ENCODE measurements at places on chromosomes 3 and 15. TPM values are rescaled to one million over a fixed set of nuclear protein-coding genes. Genes with fewer than 3 reads are reported as not detected.

DNA sequence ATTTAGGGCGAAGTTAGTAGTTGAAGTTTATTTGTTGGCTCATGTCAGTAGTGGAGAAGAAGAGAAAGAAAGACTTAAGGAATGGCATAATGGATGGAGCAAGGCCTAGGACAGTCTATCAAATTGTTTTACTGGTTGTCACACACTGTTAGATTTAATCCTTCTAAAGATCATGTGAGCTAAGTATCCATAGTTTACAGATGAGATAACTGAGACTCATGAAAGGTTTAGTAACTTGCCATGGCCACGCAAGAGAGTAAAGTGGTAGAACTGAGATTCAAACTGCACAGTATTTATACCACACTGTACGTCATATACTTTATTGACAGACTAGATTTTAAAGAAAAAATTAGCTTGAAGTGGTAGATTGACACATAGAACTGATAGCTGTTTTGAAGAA lies 11.4 kb downstream of the SPRED1 start:
- no peak for DNase-seq

DNA sequence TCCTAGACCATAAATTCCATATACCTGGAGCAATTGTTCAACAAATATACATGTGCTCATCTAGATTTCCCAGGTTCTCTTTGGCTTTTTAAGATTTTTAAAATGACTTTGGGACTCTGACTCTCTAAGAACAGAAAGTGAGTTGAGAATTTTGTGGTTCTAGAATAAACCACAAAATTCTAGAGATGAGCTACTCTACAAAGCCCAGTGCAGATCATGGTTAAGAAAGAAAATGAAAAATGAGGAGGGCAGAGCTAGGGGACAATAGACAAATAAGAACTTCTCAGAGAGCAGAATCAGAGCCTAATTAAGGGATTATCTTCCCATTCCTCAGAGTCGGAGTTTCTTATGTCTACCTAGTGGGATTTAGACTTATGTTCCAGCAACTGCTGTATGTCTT lies 694.7 kb downstream of the ZNF385D start:
- no peak for DNase-seq

- DNase-seq: no peak
Measured at GRCh38 chr15:60969658-60970057, 259.4 kb downstream of the RORA start.

- peak; percentile 78 for DNase-seq
Measured at GRCh38 chr15:69468241-69469121, 15.9 kb downstream of the RPLP1 start.

DNA sequence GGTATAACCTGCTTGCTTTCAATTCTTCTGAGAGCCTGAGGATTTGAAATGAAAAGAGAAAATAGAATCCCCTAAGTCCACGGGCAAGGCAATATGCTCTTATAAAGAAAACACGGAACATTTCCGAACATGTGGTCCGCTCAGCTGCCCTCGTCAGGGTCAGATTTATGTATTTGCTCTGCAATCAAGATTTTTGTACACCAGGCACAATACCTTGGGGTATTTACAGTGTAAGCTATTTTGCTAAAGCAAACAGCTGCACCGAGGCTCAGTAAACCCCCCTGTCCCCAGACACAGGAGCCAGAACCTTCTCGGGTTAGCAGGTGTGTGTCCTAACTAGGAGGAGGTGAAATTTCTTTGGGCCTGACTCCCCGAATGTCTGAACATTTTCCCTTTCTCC lies 155.8 kb upstream of the LRIG1 start:
- no peak for DNase-seq

GRCh38 chr3:153422314-153422713 lies 260.3 kb downstream of the RAP2B start:
- no peak for DNase-seq

- peak; percentile 91 for DNase-seq
Measured at GRCh38 chr15:73982222-73982962, 9.7 kb downstream of the STOML1 start.

DNA sequence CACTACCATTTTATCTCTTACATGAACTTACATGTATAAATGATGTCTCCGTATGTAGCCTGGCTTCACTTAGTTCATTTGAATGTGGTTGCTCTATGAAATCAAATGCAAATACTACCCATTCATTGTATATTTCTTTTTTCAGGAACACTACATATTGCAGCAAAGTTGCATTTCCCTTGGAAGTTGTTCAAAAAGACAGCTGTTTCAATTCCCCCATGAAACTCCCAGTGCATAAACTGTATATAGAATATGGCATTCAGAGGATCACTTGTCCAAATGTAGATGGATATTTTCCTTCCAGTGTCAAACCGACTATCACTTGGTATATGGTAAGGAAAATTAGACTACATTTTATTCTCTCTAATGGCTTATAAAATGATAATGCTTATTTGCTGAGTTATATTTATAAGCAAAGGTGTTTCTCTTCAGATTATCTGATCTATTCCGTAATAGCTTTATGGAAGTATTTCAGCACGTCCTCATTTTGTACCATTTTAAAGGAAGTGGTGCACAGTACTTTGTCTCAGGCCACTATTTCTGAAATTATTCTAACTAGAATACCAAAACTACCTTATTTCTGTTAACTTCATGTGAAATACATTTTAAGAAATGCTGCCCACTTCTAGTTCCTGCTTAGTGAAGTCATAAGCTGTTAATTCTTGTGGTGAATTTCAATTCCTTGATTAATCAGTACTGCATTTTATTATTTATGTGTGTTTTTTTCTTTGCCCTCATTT lies 95.1 kb downstream of the IL1RAP start:
- DNase-seq: no peak

DNA sequence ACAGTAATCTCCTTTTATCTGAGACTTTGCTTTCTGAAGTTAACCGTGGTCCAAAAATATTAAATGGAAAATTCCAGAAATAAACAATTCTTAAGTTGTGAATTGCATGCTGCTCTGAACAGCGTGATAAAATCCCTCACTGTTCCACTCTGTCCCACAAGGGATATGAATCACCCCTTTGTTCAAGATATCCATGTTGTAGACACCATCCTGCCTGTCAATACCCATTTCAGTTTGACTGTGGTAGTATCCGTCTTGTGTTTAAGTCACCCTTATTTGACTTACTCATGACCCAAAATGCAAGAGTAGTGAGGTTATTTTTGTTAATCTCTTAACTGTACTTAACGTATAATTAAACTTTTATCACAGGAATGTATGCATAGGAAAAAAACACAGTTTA lies 435.0 kb downstream of the SHQ1 start:
- DNase-seq: no peak

DNA sequence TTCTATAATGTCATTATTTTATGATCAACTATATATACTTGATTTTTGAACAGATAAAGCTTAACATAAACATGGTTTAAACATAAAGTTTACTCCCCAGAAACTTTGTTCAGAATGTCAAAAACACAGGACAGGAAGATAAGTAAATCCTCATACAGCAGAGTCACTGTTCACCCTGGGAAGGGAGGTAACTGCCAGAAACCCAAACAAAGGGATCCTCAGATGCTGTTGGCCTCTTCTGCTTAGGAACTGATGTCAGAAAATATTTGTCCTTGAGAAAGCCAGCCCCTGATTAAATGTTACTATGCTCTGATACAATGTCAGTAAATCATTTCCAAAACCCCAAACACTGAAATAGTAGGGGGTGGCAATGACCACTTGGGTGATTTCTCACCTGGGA lies 185.3 kb downstream of the TJP1 start:
- no peak for DNase-seq

DNA sequence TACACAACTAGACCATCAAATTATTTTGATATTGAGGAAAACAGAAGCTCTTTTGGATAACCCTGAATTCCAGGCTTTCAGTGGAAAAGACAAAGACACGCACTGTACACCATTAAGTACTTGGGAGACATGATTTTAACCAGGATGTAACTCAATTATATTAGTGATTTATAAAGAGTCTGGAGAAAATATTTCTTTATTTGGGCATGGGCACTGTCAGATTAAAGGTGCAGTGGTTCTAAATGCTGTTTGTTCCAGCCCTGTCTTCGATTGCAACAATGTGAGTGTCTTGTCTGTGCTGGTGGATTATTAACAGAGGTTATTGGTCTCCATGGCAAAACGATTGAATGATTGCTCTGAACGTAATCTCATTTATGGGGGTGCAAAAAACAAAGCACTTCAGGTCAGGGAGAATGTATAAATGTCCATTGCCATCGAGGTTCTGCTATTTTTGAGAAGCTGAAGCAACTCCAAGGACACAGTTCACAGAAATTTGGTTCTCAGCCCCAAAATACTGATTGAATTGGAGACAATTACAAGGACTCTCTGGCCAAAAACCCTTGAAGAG lies at the start of gene TM4SF4:
Gene TM4SF4, plus strand, starts transcription at position 448 of the 568 bp plus-strand sequence. CDS start 181 bp downstream, outside the sequence.
- DNase-seq: no peak

DNA sequence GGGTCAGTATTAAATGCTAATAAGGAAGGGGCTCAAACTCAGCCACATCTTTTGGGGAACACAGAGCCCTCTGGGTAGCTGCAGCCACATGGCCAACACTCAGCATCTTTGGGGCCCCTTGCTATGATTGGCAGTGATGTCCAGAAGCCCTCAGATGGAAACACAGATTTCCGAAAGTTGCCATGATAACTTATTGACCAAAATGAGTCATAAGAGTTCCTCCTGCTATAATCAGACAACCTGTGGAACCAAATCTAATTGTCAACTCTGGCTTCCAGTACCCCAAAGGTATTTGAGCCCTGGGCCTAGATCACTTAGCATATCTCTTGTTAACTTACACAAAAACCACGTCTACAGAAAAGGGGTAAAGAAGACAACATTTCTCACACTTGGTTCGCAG lies 392.2 kb downstream of the KCNH8 start:
- no peak for DNase-seq

GRCh38 chr3:94627689-94628088 lies 564.8 kb downstream of the NSUN3 start:
- DNase-seq: no peak

DNA sequence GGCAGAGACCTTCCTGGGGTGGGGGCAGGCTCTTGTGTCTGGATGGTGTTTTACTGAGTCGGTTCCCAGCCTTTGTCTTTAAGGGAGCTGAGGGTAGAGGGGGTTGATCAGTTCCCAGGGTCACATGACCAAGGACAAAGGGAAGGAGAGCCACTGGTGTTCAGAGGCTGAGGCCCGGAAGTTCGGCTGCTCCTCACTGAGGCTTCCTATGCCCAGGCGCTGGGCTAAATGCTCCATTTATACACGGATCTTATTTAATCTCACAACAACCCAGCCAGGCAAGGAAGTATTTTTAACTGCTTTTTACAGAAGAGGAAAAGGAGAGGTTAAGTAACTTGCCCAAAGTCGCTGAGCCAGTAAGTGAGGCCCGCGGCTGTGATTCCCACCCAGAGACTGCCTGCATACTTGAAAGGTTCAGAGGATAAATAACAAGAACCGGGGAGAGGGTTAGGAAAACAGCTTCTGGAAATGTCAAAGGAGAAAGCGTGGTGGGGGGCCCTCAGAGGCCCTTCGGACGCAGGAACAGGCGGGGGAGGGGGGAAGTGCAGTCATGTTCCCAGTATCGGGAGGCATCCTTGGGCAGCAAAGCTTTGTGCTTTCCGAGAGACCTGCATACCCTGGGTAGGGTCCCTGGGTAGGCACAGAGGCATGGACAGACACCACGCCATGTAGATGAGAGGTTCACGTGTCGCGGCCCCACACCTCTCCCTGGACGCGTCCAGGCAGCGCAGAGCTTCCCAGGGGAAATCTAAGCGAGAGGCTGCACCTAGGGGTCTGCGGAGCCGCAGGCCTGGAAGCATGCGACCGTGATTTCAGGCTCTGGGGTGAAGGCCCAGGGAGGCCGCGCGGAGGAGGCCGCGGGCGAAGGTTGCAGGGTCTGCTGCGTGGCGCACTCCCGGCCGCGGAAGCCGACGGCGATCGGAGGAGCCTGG lies 21.3 kb downstream of the EPHB3 start:
- no peak for DNase-seq

DNA sequence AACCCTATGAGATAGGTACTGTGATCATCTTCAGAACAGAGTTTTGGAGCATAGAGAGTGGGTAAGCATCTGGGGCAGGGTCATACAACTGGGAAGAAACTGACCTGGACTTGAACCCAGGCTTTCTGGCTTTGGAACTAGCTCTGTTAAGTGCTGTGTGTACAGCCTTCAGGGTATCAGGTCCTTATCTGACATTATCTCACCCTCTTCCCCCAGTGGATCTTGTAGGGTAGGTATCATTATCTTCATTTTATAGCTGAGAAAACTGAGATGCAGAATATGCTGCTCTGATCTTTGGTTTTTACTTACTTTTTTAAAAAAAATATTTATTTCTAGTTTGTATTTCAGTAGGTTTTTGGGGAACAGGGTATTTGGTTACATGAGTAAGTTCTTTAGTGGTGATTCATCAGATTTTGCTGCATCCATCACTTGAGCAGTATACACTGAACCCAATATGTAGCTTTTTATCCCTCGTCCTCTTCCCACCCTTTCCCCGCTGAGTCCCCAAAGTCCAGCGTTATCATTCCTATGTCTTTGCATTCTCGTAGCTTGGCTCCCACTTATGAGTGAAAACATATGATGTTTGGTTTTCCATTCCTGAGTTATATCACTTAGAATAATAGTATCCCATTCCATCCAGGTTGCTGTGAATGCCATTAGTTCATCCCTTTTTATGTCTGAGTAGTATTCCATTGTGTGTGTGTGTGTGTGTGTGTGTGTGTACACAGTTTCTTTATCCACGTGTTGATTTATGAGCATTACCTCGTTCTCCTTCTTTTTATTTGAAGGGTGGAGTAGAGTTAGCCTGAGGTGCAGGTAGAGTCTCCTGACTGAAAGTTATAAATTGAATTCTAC lies 271.2 kb downstream of the PTPRG start:
- DNase-seq: no peak

DNA sequence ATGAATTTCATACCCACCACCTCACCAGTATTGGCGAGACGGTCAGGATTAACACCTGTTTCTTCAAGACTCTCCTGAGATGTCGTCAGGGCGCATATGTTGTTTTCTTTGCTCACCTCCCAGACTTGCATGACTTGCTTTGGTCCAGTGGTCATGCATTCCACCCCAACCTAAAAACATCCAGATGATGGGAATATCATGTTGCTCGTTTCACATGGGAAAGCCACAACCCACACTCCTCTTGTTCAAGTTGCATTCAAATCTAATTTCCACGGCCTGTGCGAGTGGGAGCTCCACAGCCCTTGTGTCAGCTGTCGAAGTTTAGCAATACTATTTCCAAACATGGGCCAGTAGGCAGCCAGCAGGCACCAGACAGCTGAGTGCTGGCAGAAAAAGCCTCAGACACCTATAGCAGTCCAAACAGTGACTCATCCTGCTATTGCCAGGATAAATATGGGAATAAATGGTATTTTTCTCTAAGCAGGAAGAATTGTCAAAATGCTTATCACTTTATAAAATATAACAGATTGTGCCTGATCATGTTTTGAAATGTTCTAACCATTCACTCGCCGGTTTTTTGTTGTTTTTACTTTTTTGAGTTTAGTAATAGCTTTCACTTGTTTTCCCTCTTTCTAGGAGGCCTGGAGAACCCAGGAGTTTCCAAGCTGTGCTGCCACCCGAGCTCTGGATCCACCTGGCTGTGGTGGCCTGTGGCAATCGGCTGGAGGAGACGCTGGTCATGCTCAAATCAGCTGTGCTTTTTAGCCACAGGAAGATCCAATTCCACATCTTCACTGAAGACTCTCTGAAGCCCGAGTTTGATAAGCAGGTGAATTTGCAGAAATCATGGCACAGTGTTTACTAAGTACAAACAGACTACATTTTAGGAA lies 20.1 kb downstream of the GXYLT2 start:
- no peak for DNase-seq

- no peak for DNase-seq
Measured at GRCh38 chr15:56775641-56776040, 42.3 kb upstream of the ZNF280D start.

INKA1 gene
- total RNA-seq: 6.6 TPM

PRICKLE2 gene
- 37.2 TPM for total RNA-seq

SLC9C1 gene
- total RNA-seq: not detected

CLDN18 gene
- total RNA-seq: 197 TPM

H1-8 gene
- not detected for total RNA-seq

MED12L gene
- total RNA-seq: 0.69 TPM
